ENCODE measurements at places on chromosomes 16 and 17.

GRCh38 chr17:72710202-72710601, 382.3 kb downstream of the SLC39A11 start:
- DNase-seq: no peak

DNA sequence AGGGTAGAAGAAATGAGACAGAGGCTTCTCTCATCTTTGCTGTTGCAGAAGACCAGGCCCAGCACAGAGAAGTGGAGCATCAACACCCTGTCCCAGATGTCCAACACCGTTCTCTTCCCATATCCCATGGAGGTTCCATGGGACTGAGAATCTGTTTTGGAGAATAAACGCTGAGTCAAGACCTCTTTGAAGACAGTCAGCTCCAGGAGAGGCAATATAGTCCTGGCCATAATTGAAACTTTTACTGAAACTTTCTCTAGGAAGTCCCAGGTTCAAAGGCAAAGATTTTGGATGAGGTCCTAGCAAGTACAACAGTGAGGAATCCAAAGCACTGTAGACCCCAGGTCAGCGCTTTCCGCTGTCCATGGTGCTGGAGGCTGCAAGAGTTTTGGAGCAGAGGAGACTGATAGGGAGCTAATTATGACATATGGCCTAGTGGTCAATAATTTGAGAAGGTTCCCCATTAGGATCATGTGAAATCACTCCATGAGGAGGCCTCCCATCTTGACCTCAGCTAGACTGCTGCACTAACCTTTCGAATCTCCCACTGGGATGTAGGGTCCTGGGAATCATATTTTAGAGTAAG, 36.0 kb downstream of the OSBPL7 start:
- DNase-seq: no peak

DNA sequence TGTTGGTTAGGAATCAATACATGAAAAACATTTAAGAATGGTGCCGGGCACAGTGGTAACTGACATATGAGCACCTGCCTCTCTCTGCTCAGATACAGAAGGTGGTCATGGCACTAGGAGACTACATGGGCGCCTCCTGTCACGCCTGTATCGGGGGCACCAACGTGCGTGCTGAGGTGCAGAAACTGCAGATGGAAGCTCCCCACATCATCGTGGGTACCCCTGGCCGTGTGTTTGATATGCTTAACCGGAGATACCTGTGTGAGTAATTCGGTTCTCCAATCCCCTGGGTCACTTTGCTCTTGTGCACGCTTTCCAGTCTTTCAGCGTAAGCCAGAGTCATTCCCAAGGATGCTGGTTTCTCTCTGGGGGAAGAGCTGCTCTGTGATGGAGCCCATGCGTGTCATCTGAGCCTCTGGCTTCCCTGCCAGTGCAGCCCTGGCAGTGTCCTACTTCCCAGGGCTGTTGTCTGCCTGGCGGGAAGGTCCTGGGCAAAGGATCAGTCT, 3.0 kb upstream of the CD68 start:
- DNase-seq: no peak

DNA sequence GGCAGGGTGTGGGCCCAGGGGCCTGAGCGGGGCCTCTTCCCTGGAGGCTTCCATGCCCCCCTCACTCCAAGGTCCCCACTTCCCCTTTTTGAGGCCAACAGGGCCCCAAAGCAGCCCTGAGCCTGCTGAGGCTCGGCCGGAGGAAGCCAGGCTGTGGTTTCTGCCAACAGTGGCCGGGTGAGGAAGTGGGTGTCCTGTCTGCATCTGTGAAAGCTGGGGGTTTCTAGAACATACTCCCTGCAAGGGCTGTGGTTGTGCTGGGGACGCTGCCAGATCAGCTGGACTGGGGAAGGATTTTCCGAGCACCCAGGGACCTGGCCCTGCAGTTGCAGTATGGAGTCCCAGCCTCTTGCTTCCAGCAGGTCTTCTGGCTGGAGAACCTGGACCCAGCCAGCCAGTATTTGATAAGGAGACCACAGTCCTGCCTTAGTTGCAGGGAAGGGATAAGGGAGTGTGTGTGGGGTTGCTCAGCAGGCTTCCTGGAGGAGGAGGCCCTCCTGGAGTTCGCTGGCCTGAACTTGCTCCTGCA, 15.7 kb downstream of the ADCY7 start:
- no peak for DNase-seq

DNA sequence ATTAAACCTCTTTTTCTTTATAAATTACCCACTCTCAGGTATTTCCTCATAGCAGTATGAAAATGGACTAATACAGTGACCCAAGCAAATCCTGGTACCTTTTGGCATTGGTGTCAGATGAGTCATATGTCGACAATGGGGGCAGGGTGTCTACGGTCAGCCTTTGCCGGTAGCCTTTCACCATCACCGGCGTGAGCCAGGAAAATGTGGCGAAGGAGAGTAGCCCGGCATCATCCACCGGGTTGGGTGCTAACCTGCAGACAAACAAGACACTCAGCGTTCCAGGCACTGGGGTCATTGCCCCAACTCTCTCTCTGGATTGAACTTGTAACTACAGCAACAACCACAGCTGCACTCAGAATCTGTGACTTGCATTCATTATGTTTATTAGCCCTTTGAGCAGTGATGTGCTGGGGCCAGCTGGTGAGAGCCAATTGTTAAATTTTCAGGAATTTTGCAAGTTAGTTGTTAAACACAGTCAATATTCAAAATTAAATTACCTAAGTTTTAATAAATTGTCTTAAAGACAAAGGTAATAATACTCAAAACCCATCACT, 11.9 kb downstream of the ABCC12 start:
- DNase-seq: no peak

- no peak for DNase-seq
Observed at GRCh38 chr17:71631483-71631882, 489.3 kb upstream of the SOX9 start.

DNA sequence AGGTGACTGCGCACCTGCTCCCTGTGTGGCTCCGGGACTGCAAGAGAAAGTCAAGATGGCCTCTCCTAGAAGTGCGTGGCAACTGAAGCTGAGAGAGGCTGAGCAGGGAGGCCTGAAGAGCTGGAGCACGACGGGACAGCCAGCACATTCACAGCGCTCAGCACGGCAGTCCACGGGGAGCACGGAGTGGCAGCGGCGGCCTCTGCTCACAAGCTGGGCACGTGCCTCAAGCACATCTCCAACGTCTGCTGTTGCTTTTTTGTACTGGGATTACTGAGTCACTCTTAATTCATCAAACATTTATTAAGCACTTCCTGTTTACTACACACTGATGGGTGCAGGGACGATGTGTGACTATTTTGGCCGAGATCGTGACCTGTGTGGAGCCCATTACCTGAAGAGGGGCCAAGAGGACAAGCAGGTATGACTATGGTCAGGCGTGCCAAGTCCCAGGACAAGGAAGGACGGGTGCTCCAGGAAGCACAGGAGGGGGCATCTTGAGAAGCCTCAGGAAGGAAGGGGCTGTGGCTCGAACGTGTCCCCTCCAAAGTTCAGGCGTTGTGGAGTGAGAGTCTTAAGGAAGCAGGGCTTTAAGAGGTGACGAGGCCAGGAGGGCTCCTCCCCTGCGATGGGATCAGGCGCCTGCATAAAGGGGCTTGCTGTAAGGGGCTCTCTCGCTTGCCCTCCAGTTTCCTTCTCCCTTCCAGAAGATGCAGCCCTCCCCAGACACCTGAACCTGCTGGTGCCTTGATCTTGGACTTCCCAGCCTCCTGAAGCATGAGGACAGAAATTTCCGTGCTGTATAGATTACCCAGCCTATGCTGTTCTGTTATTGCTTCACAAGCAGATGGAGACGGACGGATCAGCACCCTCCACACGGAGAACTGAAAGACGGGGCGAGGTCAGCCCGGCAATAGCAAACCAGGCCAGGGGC, 105.8 kb downstream of the ADCY9 start:
- no peak for DNase-seq

GRCh38 chr17:1206026-1206777, 26.4 kb upstream of the ABR start:
- no peak for DNase-seq

DNA sequence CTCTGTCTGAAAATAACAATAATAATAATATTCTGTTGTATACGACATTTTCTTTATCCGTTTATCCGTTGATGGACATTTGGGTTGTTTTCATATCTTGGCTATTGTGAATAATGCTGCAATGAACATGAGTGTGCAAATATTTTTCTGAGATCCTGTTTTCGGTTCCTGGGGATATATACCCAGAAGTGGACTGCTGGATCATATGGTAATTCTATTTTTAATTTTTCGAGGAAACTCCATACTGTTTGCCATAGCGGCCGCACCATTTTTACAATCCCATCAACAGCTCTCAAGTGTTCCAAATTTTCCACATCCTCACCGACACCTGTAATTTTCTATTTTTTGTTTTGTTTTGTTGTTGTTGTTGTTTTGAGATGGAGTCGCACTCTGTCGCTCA, 5.3 kb upstream of the PRSS41 start:
- DNase-seq: no peak

DNA sequence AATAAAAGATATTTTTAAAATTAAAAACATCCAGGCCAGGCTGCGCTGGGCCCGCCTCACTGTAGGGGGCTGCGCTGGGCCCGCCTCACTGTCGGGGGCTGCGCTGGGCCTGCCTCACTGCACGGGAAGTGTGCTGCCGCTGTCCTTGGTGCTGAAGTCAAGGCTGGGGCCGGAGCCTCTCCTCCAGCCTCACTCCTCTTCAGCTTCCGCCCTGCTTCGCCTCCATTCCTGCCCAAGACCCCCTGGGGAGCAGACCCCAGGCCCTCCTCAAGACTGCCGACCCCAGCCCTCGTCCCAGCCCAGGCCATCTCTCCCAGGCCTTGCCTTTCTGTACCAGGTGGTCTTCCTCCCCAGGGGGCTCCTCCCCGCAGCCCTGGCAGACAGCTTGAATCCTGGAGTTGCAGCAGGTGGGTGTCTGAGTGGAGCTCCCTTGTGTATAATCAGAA, 26.2 kb downstream of the ENDOV start:
- DNase-seq: no peak

GRCh38 chr16:88941913-88942909, 34.8 kb downstream of the CBFA2T3 start:
- DNase-seq: no peak

- no peak for DNase-seq
Observed at GRCh38 chr17:66717641-66718058, 117.3 kb upstream of the CACNG5 start.

- DNase-seq: no peak
Observed at GRCh38 chr16:61842666-61843065, 193.6 kb downstream of the CDH8 start.

- DNase-seq: no peak
Observed at GRCh38 chr17:14753383-14753782, 452.5 kb downstream of the HS3ST3B1 start.

GRCh38 chr16:5982979-5983378, 885.4 kb upstream of the EEF2KMT start:
- no peak for DNase-seq

GRCh38 chr16:53534206-53534605, 31.2 kb upstream of the AKTIP start:
- DNase-seq: no peak

DNA sequence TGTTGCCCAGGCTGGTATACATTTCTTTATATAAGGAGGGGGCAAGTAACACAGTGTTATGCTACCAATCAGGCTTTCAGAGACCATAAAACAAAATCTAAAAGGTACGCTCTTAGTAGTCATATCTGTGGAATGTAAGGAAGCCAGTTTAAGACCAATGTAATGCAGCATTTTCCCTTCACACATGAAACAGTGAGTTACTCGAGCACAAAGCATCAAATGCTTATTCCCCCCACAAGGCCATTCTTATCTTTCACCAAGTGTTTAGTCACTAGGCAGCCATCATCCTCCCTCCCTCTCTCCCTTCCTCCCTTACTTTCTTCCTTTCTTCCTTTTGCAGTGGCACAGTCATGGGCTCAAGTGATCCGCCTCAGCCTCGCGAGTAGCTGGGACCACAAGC, 12.8 kb downstream of the HMOX2 start:
- DNase-seq: no peak

- no peak for DNase-seq
Observed at GRCh38 chr16:83624429-83625120, 183.2 kb upstream of the HSBP1 start.

- no peak for DNase-seq
Observed at GRCh38 chr16:29943846-29944799, 17.8 kb upstream of the TMEM219 start.

DNA sequence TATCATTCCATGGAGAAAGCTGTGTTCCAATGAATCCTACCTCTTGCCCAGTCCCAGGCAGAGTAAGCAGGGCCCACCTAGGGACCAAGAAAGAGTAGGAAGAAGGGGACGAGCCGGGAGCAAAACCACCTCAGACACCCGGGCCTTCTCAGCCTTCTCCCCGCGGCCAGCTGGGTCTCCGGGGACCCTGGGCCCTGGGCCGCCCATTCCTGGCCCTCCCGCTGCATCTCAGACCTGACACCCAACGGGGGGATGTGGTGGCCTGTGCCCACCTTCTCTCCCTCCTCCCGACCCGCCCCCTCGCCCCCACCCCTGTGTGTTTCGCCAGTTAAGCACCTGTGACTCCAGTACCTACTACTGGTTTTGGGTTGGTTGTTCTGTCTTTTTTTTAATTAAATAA, 11.4 kb upstream of the CACNG1 start:
- DNase-seq: no peak

GRCh38 chr17:71023249-71024030, 854.1 kb downstream of the KCNJ2 start:
- no peak for DNase-seq

DNA sequence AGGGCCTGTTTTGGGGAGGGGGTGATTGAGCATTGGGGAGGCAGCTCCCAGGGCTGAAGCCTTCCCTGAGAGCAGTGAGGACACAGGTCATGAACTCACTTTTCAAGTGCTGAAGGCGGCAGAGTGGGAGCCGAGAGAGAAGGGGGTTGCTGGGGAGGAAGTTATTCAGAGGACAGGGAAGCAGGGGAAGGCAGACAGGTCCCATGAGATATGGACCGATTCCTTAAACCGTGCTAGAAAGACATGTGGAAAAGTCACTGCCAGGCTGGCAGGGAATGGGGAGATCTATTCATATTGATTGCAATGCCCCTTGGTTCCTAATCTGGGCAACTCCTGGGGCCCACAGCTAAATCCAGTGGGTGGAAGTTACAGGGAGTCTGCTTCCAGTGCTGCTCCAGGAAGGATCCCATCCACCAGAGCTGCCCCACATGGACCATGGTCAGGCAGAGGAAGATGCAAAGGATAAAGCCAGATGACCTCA, 1.1 kb downstream of the CCL4 start:
- DNase-seq: no peak

Measured in cerebellar nuclear complex (tissue), 1 donor.